ENCODE measurements at places on chromosomes 5 and 9.

DNA sequence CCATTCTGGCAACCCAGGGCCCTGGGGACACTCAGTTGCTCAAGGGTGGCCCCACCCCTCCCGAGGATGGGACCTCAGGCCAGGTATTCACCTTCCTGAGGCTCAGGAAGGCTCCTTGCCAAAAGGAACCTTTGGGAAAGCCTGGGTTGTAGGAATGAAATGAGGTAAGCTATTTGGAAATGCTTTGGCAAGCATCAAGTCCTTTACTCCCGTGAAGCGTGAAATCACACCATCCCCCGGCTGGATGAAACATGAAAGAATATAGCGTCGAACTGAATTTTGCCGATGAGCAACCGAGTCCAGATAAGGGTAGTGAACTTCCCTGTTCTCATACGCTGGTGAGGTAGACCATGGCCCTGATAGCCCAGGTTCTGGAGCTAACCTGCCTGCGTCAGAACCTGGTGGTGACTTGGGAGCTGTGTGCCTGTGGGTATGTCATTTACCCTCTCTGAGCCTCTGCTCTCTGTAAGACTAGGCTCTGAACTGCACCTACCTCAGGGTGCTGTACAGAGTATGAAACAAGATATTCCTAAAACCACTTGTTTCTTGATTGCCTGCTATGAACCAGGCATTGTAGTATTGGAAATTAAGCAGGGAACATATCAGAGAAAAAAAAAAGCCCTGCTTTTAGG is 105.3 kb upstream of the BOD1 start:
- DNase-seq: no peak

DNA sequence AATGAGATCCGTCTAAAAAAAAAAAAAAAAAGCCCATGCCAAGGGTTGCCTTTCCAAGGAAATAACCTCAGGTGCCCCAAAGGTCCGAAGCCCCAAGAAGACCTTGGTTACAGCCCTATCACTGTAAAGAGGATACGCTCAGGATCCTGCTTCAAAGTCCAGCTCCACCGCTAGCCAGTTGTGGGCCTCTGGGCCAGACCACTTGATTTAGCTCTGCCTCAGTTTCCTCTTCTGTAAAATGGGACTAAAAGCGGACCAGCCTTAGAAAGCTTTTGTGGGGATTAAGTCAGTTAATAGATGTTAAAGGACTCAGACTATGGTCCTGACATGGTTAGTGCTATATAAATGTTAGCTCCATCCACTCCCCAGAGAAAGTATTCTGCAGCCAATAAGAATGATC is 48.7 kb upstream of the ORM1 start:
- DNase-seq: no peak

- no peak for DNase-seq
Measured at GRCh38 chr5:106637275-106637674, 1033.5 kb downstream of the EFNA5 start.

DNA sequence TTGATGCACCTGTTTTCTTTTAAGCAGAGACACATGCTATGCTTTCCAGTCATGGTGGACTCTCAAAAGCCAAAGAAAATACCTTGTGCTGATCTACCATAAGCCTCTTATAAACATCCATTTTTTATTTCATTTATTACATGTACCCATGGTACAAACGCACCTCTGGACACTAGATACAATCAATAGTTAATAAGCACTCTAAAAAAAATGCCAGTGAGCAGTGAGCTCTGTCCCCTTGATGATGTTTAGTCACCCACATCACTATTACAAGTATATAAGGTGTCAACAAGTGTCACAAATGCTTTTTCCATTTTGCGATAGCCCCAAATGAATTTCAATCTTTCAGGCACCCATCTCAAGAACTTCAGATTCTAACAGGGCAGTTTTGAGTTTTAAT is 5.9 kb downstream of the KLF4 start:
- no peak for DNase-seq

DNA sequence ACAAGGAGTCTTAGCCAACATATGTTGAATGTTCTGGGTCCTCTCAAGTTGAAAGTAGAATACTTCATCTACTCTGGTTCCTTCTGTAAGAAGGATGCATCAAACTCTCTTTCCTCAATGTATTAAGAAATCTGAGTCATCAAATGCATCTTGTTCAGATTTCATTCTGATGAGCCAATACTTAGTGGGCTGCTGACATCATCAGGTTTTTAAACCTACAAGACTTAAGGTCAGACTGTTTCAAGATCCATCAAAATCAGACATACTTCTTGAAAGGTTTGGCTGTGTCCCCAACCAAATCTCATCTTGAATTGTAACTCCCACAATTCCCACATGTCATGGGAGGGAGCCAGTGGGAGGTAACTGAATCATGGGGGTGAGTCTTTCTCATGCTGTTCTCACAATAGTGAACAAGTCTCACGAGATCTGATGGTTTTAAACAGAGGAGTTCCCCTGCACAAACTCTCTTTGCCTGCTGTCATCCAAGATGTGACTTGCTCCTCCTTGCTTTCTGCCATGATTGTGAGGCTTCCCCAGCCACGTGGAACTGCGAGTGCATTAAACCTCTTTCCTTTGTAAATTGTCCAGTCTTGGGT is 168.8 kb downstream of the RAPGEF6 start:
- DNase-seq: peak; percentile 75

DNA sequence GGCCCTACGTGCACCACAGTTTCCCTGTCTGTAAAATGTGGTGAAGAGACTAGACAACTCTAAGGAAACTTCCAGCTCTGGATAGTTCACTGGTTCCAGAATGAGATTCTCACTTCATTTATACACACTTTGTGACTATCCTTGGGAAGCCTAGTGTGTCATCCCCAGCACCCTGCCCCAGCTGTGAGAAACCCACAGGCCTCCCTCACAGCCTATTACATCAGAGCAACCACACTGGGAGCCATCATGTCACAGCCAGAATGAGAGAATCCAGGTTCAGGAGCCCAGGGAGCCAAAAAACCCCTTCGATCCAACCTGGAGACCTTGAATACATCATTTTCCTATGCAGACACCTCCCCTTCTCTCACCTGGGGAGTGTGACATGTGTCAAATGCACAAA is 21.0 kb upstream of the HAND1 start:
- no peak for DNase-seq

DNA sequence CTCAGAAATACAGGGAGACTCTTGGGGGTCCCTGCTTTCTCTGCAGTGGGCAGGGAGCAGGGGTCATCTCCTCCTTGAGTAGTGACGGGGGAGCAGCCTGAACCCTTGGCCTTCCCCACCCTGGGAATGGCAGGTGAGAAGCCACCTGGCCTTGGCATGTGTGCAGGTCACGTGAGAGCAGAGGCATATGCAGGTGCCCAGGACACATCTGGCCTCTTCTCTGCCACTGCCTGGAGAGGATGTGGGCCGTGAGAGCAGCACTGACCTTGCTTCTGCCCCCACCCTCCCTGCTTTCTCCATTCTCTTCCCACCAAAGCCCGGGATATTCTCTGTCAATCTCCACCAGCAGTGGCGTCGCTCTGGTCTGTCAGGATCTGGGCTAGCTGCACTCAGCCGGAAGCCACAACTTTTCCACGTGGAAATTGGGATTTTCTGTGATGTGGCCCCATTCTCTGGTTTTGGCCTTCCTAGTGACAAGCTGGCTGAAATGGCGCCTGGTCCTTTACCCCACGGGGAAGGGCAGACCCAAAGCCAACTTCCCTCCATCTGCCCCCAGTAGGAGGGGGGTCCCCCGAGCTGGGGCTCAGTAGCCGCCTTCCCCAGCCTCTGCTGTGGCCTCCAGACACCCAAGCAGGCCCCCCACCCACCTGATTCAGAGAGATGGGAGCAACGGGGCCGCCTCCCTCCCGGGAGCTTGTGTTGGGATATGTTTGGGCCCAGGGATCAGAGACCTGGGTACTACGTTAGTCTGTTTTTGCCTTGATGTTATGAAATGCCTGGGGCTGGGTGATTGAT is 70.4 kb upstream of the FCN1 start:
- DNase-seq: no peak

- DNase-seq: no peak
Measured at GRCh38 chr9:134230092-134230941, 66.0 kb upstream of the RNU6ATAC start.

DNA sequence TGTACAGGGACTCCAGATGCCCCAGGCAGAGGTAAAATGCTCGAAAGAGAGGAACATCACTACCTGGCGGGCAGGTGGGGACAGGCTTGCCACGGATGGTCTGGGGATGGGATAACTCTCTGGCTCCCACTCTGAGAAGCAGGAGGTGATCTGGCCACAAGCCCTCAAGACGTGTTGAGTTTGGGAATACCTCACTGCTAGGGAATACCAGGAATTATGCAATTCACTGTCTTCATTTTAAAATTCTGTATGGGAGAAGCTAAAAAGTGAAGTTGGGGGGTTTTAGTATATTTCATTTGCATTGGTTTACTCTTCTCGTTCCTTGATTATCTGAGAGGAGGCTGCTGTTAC is 510.4 kb downstream of the CCDC171 start:
- DNase-seq: no peak

GRCh38 chr5:167767795-167768194 is 523.6 kb upstream of the WWC1 start:
- DNase-seq: peak; percentile 83

- peak; percentile 0 for DNase-seq
Measured at GRCh38 chr5:23466401-23466912, 41.0 kb upstream of the PRDM9 start.

GRCh38 chr9:130630506-130631330 is 33.7 kb upstream of the PRDM12 start:
- DNase-seq: no peak

- DNase-seq: no peak
Measured at GRCh38 chr5:107303171-107303968, 367.4 kb downstream of the EFNA5 start.

DNA sequence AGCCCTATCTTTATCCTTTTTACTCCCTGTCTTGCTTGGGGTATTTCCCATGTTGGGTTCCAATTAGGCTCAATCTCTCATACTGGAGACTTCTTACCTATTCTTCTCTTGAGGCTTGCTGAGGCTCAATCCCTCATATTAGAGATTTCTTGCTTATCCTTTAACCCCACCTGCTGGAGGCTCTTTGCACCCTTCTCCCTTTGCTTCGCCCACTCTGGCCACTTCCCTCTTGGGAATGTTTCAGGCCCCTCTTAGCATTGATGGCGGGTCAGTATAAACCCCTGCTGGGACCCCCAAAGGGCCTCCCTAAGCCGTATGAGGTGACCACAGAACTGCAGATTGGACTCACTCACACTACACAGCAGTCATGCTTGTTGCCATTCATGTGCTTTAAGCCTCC is 69.3 kb upstream of the CDK20 start:
- DNase-seq: no peak

GRCh38 chr5:152262667-152263066 is 142.4 kb downstream of the NMUR2 start:
- DNase-seq: no peak

DNA sequence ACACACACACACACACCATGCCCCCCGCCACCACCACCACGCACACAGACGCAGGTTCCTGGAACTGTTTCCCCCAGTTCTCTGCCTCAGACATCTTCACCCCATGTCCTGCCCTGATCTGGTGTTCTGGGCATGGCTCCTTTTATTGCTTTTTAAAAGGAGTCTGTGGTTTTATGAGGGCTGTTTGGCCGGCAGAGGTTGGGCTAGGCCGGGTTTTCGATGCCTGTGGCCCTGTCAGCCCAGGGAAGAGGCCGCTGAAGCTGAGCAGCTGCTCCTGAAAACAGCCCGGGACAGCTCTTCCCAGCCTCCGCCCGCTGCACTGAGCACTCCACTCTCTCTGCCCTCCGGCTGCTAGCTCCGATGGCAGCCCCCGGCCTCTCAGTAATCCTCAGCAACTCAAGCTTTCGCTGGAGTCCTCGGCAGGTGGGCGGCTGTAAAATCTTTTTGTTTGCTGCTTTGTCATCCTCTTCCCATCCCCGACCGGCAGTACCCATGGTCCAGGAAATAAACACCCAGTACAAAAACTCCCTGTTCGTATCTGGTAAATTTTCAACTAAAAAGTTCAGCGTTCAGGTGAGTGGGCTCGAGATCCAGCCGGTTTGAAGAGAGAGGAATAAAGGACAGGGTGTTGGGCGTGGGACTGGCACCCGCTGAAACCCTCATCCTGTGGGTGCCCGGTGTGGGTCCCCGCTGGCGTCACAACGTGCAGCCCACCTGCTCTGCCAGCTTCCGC is 103.0 kb upstream of the ERCC6L2 start:
- DNase-seq: peak; percentile 43

DNA sequence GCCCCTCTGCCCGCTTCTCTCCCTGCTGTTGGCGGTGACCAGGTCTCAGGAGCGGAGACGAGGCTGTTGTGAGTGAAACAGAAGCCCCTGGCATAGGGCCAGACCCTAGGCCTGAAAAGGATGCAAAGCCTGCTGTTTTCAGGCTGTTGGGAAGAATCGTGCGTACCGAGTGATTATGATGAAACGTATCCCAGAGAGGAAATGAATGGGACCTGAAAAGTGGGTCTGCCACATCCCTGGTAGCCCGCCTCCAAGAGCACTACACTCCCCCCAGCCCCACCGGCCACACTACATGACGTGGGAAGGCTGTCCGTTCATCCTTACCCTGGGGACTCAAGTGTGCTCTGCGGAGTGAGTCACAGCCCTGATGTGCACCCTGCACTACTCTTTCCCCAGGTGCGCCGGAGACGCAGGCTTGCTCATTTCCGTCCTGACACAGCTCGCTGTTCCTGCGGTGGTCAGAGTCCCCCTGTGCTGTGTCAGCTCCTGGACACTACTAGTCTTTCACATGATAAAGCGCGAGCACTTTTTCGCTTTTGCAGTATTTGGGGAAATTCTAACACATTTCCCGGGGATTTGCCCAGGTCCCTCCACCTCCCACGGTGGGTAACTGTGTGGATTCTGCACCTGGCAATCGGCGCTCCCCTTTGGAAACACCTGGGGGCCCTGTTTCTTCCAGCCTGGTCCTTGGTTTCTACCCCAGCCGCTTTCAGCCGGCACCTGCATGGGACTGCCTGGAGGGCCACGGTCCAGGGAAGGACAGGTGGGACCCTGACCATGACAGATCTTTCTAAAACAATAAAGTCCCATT is 91.5 kb downstream of the ANKRD33B start:
- DNase-seq: no peak

DNA sequence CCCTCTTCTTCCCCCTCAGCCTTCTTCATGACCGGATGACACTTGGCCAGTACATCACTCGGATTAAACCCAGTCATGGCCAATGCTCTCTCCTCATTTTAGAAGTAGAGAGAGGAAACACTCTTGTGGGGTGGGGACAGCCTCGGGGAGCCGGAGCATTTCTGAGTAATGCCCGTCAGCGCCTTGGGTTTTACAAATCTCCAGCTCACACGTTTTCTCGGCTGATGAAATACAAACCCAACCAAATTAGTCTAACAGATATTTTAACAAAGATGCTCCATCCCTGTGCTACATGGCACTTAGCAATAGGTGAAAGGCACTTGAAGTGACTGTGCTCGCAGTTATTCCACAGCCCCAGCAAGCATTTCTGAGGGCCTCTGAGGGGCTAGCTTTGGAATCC is 51.7 kb downstream of the ZNF366 start:
- DNase-seq: no peak
